HT-29 (cell line): ENCODE measurements at places on chromosomes 16 and 17.

GRCh38 chr17:784143-784542 lies 2.0 kb downstream of the MRM3 start:
- DNase-seq, result no peak

- DNase-seq, result peak; percentile 51
Observed at GRCh38 chr17:81419886-81420768, 24.9 kb downstream of the BAHCC1 start.

DNA sequence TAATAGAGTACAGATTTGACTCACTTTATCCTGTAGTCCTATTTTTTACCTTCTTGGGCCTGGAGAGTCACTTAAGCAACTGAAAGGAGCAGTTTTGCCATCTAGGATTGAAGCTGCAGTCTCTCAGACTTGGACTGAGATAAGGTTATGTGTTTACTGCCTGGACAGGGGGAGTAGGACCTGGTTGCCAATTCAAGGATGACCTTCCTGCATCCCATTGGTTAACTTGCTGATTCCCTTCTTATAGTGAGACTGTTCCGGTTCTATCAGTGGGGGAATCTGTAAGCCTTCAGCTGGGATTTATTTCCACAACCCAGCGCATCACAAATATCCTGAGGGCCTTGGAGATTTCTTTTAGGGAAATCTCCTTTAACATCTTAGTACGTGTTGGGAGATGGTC lies 2.9 kb downstream of the UBN1 start:
- no peak for DNase-seq

DNA sequence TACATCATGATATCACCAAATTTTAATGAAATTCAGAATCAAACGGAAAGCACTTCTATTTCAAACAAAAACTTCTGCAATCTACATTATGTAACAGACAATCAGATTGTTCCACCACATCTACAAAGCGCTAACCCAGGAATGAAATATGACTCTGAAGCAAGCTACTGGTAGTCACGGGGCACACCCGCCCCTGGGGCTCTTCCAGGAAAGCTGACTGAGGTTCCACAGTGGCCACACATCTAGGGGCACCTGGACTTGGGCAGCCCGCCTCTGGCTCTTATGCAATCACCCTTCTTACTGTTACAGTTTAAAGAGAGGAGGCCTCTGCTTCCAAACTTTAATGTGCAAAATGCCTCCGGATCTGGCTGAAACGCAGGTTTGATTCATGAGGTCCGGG lies 27.5 kb downstream of the ZCCHC14 start:
- peak; percentile 51 for DNase-seq

DNA sequence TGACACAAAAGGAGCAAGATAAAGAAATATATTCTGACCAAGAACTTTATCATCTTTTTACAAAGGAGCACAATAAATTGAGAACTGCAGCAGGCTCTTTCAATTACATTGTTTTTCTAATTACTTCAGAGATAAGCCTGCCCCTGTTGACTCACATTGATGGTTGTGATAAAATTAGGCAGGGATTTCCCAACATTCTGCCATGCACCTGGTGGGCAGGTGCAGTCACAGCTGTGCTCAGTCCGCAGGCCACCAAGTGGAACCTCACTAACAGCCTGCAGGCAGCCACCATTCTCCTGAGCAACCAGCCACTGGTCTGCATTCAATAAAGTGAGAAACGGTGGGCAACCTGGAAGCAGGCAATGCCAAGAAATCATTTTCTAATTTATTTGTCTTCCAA lies 5.1 kb downstream of the FANCA start:
- no peak for DNase-seq

GRCh38 chr16:74107795-74108610 lies 188.6 kb upstream of the PSMD7 start:
- peak; percentile 67 for DNase-seq

DNA sequence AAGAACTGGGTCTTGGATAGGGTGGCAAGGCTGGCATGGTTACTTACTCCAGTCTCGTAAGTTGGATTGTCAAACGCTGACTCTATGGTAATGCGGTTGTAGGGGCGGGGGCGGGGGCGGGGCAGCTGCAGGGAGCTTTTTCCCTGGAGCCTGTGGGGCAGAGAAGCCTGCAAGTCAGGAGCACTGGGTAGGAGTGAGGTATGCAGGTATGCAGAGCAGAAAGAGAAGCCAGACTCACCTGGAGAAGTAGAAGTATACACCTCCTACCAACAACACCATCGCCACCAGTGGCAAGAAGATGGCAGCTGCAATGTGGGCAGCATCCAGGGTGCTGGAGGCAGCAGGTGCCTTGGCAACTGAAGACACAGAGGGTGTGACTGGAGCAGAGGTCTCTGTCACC lies 4.8 kb upstream of the PHF12 start:
- no peak for DNase-seq
